ENCODE measurements at places on chromosomes 3 and 15.

DNA sequence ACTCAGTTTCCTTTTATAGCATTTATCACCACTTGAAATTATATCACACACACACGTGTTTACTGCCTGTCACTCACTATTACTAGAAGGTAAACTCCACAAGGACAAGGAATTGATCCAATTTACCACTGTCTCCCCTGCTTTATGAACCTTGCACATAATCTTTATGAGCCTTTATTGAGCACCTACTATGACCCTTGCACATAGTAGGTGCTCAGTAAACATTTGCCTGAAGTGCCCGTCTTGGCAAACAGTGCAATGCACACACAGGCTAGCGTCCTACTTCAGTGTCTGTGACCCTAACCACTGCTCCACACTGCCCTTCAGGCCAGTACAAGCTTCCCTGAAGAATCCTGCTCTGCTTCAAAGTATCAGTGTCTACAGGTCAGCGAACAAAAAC, 237.7 kb upstream of the TMC3 start:
- DNase-seq = no peak

DNA sequence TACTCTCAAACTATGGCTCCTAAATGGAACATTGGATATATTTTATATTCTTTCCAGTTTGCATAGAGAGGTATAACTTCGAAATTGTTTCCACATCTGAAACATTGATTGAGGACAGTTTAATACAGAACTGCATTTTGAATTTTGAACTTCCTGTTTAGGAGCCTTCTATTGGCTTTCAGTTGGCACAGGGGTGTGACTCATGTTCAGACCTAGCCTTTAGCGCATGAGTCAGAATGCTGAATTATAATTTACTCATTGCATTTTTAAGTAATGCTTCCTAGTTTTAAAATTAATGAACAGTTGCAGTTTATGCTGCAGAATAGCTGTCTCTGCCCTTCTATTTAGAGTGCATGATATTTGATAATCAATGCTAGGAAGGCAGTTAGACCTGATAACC, 751.7 kb downstream of the CADM2 start:
- no peak for DNase-seq

DNA sequence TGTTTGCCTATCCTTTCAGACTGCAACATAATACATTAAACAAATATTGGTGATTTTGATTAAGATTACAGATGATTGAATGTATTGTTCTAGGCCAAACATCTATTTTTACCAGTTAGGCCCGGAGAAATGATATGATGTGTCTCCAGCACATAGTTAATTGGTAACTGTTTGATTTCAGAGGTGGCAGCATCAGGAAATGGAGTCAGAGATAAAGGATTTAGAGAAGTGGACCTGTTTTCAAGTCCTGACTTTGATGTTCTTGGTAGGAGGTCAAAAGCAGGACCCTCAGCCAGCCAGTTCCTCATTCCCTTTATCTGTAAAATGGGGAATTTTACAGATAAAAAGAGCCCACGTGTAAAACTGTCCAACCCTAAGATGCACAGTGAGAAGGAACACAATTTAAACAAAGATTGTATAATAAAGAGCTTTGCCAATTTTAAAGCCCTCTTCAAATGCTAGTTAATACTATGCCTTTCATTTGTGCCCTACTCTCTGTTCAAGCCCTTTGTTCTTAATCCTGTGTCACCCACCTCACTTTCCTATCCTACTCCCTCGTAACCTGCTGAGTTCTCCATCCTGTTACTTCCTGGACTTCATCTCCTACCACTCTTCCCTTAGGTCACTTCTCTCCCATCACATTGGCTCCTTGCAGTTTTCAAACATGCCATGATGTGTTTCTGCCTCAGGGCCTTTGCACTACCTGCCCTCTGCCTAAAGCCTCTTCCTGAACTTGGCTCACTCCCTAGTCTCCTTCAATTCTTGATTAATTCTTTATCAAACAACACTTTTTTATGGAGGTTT, 2.5 kb downstream of the TMEM212 start:
- no peak for DNase-seq

DNA sequence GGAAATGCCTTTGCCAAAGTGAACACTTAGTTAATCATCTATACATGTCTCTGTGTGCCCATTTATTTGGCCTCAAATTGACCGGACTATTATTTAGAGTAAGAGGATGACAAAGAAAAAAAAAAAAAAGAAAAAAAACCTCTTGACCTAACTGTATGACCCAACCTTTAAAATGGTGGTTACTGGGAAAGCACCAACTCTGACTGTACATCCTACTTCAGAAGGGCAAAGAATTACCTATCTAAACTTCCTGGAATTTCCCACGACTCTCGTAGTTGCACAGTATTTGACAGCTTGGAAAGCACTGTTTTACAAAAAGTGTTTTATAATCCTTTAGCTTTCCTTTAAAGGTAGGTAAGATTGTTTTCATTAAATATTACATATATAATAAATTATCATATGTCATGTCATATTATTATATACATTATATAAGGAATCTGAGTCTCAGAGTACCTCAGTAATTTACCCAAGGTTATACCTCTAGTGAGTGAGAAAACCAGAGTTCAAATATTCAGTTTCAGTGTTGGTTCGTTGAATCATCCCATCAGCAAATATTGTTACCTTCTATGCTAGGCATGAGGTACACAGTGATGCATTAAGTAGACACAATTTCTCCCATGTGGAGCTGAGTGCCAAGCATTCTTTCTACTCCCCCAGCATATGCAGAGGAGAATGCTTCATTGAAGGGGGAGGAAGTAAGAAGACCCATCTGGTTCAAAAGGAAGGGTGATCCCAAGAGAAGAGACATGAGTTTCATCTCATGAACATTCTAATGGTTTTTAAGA, 5.0 kb downstream of the BCL2A1 start:
- DNase-seq = no peak

DNA sequence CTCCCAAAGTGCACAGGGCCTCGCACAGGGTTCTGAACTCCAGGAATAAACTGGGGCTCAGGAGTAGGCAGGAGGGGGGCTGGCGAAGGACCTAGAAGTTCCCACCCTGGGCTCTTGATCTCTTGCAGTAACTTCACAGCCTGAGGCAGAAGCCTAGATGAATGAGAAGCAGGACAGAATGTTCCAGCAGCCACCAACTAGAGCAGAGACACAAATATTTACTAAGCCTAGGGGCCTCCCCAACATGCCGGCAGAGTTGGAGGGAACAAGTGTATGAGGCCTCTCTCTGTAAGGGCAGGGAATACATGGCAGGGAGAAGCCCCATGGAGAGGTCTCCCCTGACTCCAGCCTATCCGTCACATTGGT, 25.3 kb upstream of the C15orf39 start:
- no peak for DNase-seq

DNA sequence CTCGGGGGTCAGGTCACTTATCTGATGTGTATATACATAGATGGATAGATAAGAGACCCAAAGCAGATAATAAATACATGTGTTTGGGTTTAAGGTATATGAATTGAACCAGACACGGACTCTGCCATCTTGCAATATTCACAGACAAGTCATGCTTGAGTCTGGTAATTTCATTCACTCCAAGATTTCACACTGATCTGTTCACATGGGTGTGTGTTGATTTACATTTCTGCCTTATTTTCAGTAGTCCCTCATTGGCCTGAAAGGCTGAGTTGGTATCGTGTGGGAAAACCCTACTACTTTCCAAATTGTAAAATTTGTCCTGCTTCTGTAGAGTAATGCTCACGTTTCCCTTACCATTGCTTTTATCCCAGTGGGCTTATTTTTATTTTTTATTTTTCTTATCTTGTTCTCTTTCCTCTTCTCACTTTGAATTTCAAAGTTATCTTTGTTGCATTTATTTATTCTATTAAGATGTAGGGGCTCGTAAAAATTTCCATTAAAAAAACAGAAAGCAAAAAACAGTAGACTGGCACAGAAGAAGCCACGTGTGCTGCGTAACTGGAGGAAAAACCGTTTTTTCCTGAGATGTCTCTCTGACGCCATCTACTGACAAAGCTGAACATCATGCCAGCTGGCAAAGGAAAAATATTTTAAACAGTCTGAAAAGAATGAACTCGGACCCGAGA, 10.8 kb upstream of the MFSD1 start:
- DNase-seq = peak; percentile 60

GRCh38 chr3:148459931-148460513, 237.7 kb upstream of the AGTR1 start:
- no peak for DNase-seq

- DNase-seq = no peak
These were observed 11.4 kb downstream of the ENTPD3 start for GRCh38 chr3:40398346-40398745.

GRCh38 chr3:145490088-145491048, 670.6 kb downstream of the PLOD2 start:
- DNase-seq = peak; percentile 6

GRCh38 chr15:90343302-90343790, 8.7 kb upstream of the ZNF774 start:
- DNase-seq = no peak

DNA sequence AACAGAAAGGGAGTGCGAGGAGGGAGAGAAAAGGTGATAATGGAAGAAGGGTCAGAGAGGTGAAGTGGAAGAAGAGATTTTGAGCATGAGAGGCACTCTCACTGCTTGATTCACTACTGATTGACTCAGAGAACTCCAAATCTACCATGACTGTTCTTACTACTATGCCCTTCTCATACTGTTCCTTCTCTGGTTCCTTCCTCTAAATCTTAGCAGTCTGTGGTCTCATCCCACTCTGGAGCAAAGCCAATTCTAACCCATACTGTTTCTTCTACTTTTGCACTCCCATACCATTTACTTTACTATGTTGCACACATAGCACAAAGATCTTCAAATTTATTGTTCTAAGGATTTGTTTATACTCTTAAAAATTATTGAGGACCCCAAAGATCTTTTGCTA, 100.8 kb downstream of the DTWD1 start:
- DNase-seq = no peak

DNA sequence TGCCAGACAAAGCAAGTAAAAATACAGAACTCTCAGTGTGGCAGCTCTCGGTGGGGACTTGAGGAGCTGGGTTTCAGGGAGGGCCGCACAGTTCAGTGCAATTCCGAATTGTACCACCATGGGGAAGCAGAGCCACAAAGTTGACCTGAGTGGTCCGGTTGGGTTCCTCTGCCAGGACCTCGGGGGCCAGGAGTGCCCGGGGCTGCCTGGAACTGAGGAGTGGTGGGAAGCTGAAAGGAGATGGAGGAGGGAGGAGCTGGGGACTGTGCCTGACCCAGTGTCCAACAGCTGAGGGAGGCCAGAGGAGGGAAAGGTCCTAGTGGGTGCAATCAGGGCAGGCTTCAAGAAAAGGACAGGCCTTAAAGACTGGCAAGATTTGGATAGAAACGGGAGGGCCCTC, 32.2 kb upstream of the TRH start:
- peak; percentile 88 for DNase-seq

DNA sequence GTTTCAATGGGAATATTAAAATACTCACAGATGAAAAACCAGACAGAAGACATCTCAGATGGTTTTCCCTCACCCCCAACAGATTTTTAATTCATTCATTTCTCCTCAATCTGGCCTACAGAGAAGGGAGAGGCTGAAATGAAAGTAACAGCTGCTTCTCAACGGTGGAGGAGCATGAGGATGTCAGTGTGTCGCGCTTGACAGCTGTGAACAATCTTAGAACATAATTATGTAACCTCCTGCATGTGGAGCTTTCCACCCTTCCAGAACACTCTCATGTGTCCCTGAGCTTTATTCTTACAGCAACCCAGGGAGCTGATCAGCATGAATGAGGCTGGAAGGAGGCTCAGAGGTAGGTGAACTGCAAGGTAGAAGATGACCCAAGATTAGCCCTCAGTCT, 52.7 kb downstream of the MB21D2 start:
- DNase-seq = no peak

- no peak for DNase-seq
These were observed 147.4 kb downstream of the TJP1 start for GRCh38 chr15:29674661-29675533.

GRCh38 chr3:48716508-48716981, 476 bp downstream of the IP6K2 start:
- DNase-seq = no peak

GRCh38 chr15:100114571-100114970, 227.2 kb downstream of the ADAMTS17 start:
- no peak for DNase-seq

- DNase-seq = no peak
These were observed 1.1 kb downstream of the CNBP start for GRCh38 chr3:129182390-129183185.

DNA sequence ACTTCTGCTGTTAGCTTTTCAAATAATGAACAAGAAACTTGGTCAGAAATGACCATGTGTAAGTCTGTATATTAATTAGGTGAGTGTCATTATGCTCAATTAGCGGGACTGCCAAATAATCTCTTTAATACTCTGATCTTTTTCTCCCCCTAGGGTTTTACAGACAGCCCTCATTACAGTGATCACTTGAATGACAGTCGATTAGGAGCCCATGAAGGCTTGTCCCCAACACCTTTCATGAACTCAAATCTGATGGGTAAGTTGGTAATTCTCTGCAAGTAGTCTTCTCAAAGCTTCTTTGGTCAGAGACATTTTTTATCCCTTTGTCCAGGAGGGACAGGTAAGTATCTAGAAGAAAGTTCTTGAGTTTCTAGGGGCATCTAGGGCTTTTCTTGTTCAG, 173.2 kb downstream of the TCF12 start:
- DNase-seq = peak; percentile 55

DNA sequence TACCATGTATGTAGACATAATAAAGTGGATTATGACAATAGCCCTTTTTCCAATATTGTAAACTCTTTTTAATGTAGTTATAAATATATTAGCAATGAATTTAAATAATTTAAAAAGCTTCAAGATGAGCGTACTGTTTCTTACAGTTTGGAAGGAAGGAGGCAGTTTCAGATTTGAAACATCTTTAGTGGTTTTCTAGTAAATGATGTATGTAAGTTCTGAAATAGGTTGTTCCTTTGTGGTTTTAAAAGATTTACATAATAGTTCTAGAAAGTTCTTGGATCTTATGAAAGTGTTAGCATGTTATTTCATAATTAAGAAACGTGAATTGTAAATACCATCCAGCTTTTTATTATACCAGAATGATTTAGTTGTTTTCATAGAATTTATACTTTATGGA, 16.0 kb downstream of the DNAJC19 start:
- no peak for DNase-seq

GRCh38 chr15:40130799-40131502, 22.3 kb upstream of the BMF start:
- no peak for DNase-seq

DNA sequence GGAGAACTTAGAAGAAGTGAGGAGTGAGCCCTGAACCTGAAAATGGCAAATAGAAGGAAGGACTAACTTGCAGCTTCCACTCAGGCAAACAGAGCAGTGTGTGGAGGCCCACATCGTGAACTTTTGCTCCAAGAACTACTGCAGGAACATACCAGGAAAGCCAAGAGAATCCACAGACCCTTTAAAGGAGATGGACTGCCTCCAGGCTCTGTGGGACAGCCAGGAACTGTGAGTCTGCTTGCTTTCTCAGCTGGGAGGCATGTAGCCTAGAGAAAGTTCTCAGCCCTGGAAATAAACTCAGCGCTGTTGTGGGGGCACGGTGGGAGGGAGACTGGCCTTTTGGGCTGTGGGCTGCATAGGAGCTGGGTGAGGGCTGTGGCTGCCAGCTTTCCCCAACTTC, 93.0 kb downstream of the SNRK start:
- no peak for DNase-seq

- DNase-seq = no peak
These were observed 768 bp downstream of the AAGAB start for GRCh38 chr15:67253549-67254237.

GRCh38 chr3:106208967-106209366, 340.2 kb upstream of the CBLB start:
- DNase-seq = no peak

- DNase-seq = no peak
These were observed 68.1 kb downstream of the MEIS2 start for GRCh38 chr15:37032091-37032775.

GRCh38 chr3:108953210-108953609, 469 bp downstream of the GUCA1C start:
- no peak for DNase-seq
